ENCODE measurements at places on chromosomes 16 and 17. TPM values are rescaled to one million over a fixed set of nuclear protein-coding genes. Genes with fewer than 3 reads are reported as not detected.

GRCh38 chr17:61422116-61422799, 22.6 kb downstream of the TBX2 start:
- no peak for DNase-seq
- no peaks in the 10 kb centered on the region for H3K27me3 ChIP-seq
- H3K36me3 ChIP-seq = no peaks in the 10 kb centered on the region
- H3K4me1 ChIP-seq = no peaks in the 10 kb centered on the region
- H3K4me3 ChIP-seq = no peak overlapping the region

DNA sequence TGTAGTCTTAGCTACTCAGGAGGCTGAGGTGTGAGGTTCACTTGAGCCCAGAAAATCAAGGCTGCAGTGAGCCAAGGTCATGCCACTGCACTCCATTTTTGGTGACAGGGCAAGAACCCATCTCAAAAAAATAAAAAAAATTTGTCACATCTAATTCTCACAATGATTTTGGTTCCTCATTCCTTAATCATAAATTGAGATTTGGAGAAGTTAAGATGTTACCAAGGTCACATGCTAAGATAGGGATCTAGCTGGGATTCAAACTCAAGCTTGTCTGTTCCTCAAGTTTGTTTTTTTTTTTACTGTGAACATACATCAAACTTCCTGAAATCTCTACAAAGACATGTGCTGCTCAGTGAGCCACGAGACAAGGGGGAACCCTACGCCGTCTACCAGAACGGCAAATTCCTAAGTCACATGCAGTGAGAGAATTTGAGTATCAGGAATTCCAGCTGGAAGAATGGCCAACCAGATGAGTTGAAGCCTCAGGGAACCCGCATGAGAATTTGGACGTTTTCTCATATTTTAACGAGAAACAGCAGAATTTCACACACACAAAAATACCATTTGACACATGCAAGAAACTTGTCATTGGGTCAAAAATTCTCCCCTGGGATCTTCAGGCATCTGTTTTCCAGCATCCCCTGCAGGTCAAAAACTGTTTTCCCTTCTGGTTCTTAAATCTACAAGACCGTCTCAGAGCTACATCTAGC, 414.1 kb upstream of the GOT2 start:
- H3K4me3 ChIP-seq = no peak overlapping the region
- DNase-seq = no peak
- H3K4me1 ChIP-seq = peaks cover 13% of the 10 kb centered on the region
- H3K27ac ChIP-seq = no peak overlapping the region

- peaks cover 11% of the 10 kb centered on the region for H3K36me3 ChIP-seq
- H3K4me1 ChIP-seq = no peaks in the 10 kb centered on the region
- no peak overlapping the region for H3K27ac ChIP-seq
- no peak overlapping the region for H3K4me3 ChIP-seq
- DNase-seq = no peak
Measured at GRCh38 chr17:5783269-5783668, 199.0 kb upstream of the NLRP1 start.

DNA sequence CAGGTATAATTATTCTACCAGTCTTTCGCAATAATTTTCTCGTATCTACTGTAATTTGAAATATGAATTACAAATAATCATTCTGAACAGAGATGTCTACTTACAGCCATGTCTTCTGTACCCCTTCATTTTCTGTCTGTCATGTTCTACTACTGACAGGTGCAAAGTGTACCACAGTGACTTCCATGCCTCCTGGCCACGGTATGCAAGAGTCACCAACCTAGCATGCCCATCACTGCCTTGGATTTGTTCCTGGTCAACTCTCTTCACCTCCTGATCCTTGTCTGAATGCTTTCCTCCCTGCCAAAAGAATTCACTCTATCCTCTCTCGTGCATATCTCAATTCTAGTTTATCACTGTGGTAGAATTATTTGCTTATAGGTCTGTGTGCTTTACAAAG, 755.4 kb downstream of the KCNJ2 start:
- H3K4me3 ChIP-seq = no peak overlapping the region
- H3K36me3 ChIP-seq = no peaks in the 10 kb centered on the region
- no peak for DNase-seq
- no peak overlapping the region for H3K27ac ChIP-seq
- no peaks in the 10 kb centered on the region for H3K4me1 ChIP-seq
- peaks cover 7% of the 10 kb centered on the region for H3K27me3 ChIP-seq

- H3K27me3 ChIP-seq = no peaks in the 10 kb centered on the region
- no peak for DNase-seq
- no peaks in the 10 kb centered on the region for H3K36me3 ChIP-seq
- H3K4me1 ChIP-seq = peaks cover 26% of the 10 kb centered on the region
- H3K27ac ChIP-seq = no peak overlapping the region
Measured at GRCh38 chr17:66954632-66955031, 9.9 kb upstream of the CACNG4 start.

DNA sequence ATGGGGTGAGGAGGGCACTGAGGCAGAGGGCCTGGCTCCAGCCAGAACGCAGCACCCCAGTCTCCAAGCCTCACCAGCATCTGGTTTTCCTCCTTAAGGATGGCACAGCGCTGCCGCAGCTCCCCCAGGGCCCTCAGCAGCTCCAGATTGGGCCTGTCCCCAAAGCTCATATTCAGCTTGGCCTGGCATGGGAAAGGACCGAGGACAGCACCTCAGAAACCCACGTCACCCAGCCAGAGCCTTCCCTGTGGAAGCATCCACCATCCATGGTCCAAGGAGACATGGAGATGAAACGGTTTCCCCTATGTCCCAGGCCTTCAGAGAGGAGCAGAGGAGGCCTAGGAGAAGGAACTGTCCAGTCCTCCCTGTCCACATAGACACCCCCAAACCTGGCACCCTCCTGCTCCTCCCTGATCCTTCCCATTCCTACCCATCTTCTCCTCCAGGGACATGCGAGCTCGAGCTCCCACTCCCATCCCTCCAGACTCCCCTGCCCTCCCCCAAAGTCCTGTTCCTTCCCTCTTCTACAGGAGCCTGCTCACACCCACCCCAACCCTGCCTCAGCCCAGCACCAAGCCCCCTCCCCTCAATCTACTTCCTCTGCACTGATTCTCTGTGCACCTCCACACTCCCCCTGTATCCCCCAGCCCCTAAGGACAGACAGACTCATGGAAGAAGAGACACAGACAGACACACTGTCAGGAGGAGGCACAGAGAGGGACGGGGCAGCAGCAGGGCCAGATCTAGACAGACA, 1.8 kb downstream of the TSPOAP1 start:
- peaks cover 5% of the 10 kb centered on the region for H3K27me3 ChIP-seq
- H3K4me1 ChIP-seq = no peaks in the 10 kb centered on the region
- H3K27ac ChIP-seq = no peak overlapping the region
- no peak overlapping the region for H3K4me3 ChIP-seq
- no peak for DNase-seq

DNA sequence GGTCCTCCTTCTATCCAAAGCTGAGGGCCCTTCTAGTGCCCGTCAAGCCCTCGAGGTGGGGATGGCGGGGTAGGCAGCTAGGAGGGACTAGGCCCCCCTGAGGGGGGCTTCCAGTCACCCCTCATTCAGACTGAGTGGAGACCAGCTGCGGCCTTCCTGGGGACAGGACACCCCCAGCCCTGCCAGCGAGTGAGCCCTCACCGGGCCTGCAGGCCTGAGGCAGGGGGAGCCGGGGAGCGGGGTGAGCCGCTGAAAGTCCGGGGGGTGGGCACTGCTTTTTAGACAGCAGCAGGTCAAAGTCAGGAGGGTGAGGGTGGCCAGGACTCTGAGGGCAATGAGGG, 8.7 kb upstream of the KREMEN2 start:
- H3K36me3 ChIP-seq = no peaks in the 10 kb centered on the region
- H3K27ac ChIP-seq = no peak overlapping the region
- DNase-seq = no peak
- peaks cover 8% of the 10 kb centered on the region for H3K4me1 ChIP-seq
- H3K4me3 ChIP-seq = no peak overlapping the region
- peaks cover 8% of the 10 kb centered on the region for H3K27me3 ChIP-seq

DNA sequence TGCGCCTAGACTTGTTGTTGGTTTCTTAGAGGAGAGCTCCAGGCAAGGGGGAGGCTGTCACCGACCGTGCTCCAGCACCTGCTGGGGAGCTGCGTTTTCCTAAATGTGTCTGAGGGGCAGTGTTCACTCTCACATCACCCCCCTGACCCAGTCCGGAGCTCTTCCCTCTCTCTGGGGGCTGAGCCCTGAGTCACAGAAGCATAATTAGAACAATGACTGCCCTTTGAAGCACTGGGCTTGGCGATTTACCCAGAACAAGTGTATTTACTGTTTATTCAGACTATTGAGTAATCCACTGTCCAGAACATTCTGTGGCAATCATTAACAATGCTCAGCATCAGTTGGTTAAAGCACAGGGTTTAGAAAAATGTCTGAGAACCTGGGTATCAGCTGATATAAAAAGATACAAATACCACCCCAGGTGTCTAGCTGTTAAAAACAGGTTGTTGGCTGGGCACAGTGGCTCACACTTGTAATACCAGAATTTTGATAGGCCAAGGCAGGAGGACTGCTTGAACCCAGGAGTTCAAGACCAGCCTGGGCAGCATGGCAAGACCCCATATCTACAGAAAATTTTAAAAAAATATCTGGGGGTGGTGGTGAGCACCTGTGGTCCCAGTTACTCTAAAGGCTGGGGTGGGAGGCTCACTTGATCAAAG, 8.1 kb downstream of the CES4A start:
- H3K27me3 ChIP-seq = peaks cover 3% of the 10 kb centered on the region
- H3K36me3 ChIP-seq = no peaks in the 10 kb centered on the region
- H3K4me3 ChIP-seq = no peak overlapping the region
- DNase-seq = no peak

DNA sequence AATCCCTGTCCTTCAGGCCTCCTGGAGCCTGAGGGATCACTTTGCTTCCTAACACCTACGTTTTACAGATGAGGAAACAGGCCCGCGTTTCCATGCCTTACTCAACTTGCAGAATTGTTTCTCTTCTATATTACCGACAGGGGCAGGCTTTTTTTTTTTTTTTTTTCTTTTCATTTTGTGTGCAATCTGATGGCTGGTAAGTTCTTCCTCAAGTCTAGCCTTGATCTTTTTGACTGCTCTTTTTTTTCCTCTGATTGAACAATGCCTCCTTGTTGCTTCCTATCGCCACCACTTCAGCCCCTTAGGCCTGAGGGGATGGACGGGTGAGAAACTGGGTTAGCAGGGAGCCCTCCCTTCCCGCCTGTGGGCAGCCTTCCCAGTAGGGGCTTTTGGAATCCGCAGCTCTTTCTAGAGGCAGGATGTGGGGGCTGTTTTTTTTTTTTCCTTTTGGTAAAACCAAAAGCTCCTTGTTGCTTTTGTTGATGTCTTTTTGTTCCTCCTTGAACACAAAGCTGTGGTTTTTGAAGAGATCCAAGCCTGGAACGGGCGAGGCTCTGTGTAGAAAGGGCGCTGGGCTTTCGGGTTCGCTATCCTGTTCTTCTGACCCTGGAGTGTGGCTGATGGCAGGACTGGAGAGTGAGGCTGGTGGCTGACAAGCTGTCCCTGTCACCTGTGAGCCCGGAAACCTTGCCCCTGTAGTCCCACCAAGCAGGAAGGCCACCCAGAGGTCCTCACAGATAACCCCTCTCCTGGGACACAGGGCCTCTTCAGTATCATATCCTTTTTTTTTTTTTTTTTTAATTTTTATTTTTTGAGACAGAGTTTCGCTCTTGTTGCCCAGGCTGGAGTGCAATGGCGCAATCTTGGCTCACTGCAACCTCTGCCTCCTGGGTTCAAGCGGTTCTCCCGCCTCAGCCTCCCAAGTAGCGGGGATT, 14.0 kb downstream of the LASP1 start:
- DNase-seq = peak; percentile 80
- 0 out of 2 replicates have a peak, but pooled peaks cover 7% of the 10 kb centered on the region for H3K36me3 ChIP-seq
- peak overlapping the region; percentile 23 for H3K27ac ChIP-seq
- no peak overlapping the region for H3K4me3 ChIP-seq

DNA sequence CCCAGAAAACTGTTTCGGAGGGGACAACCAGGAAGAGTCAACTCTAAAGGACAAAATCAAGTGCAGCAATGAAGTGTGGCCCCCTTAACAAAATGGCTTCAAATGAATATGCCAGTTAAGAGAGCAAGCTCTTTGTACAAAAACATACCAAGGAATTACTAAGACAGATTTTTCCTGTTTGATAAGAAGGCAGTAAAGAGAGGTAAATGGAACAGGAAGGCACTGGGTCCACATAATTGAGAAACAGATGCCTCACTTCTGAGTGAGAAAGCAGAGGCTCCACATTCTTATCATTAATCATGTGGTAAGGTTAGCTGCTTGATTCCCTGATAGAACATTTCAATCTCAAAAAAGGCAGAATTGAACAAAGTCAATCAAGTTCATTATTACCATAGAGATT, 44.9 kb downstream of the MBTD1 start:
- no peak overlapping the region for H3K4me3 ChIP-seq
- peaks cover 10% of the 10 kb centered on the region for H3K36me3 ChIP-seq
- DNase-seq = no peak
- no peaks in the 10 kb centered on the region for H3K27me3 ChIP-seq
- H3K4me1 ChIP-seq = no peaks in the 10 kb centered on the region

DNA sequence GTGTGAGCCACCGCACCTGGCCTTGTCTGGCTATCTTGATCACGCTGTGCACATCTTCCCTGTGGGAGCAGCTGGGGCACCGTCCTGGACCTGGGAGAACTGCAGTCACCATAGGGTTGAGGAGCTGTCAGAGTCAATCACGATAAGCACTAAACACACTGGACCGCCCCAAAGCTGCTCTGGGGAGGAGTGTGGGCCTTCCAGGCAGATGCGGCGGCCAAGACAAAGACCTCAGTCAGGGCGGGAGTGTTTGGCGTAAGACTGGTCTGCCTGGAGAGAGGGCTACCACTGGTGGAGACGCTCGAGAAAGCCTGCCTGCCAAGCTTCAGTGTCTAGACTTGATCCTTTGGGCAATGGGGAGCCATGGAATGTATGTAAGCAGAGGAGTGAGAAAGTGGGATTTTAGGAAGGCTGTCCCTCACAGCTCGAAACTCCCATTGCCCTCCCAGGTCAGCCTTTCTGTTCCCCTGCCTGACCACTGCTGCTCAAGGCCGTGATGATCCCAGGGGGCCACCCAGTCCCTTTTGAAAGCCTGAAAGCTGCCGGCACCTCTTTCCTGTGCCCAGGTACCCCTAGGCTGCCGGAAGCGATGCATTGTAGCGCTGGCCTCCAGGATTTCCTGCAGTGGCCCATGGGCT, 29.3 kb upstream of the CIBAR2 start:
- H3K27me3 ChIP-seq = no peaks in the 10 kb centered on the region
- H3K36me3 ChIP-seq = no peaks in the 10 kb centered on the region
- H3K27ac ChIP-seq = no peak overlapping the region
- peaks cover 21% of the 10 kb centered on the region for H3K4me1 ChIP-seq
- peak; percentile 27 for DNase-seq

- peak overlapping the region; percentile 80 for H3K27ac ChIP-seq
- H3K36me3 ChIP-seq = peaks cover 4% of the 10 kb centered on the region
- no peaks in the 10 kb centered on the region for H3K4me1 ChIP-seq
Measured at GRCh38 chr17:67244431-67245072, 444 bp downstream of the HELZ start.

- no peak overlapping the region for H3K4me3 ChIP-seq
- no peak overlapping the region for H3K27ac ChIP-seq
- H3K4me1 ChIP-seq = no peaks in the 10 kb centered on the region
Measured at GRCh38 chr16:68517606-68518166, 21.4 kb upstream of the ZFP90 start.

- H3K4me3 ChIP-seq = no peak overlapping the region
- H3K27ac ChIP-seq = peak overlapping the region; percentile 61
- no peaks in the 10 kb centered on the region for H3K27me3 ChIP-seq
- peaks cover 28% of the 10 kb centered on the region for H3K4me1 ChIP-seq
- peaks cover 20% of the 10 kb centered on the region for H3K36me3 ChIP-seq
Measured at GRCh38 chr17:45273551-45273957, 11.7 kb upstream of the SPATA32 start.

Gene CFAP97D1
- not detected for total RNA-seq

Gene DCUN1D3
- total RNA-seq = 7.8 TPM

Gene RNF135
- 1.0 TPM for total RNA-seq

Gene LCMT1
- total RNA-seq = 31.7 TPM

All from SJCRH30 (cell line).